ENCODE measurements at places on chromosomes 5 and 9.

- DNase-seq, result no peak
These were observed 13.6 kb downstream of the MTMR12 start for GRCh38 chr5:32299059-32299677.

- no peak for DNase-seq
These were observed 355 bp downstream of the TLE4 start for GRCh38 chr9:79572032-79572607.

- DNase-seq, result no peak
These were observed 71.1 kb downstream of the ZNF474 start for GRCh38 chr5:122200450-122200849.

DNA sequence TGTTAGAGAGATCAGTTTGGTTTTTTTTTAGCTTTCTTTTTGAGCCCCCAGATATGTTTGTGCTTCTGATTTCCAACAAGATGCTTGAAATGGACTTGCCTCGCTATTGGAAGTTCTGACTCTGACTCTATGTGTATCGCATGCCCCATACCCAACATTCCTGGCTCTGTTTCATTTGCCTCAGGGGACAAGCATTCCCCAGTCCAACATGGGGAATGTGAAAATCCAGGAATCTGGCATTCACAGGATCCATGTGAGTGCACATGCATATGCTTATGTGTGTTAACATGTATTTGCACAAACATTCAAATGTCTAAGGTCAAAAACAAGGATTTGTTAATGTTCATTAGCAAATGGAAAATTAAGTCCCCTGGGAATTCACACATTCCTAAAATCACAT, 233.9 kb downstream of the TLR4 start:
- DNase-seq, result no peak

- DNase-seq, result no peak
These were observed 94.4 kb downstream of the ARHGAP26 start for GRCh38 chr5:142864290-142865260.

DNA sequence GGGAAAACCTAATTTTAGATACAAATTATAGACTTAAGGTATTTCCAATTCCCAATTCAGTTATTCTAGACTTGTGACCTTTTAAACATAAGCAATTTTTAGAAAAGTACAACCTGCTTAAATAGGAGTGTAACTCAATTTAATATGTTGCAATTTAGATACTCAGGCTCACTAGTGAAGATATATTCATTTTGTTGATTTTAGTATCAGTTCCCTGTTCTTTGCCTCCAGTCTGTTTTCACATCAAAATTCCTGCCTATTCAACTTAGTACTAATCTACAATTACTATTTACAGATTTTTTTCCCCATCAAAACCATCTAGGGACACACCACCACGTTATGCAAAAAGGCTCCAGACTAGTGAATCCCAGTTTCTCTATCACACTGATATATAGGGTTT, 30.4 kb downstream of the PWWP2A start:
- DNase-seq, result no peak

DNA sequence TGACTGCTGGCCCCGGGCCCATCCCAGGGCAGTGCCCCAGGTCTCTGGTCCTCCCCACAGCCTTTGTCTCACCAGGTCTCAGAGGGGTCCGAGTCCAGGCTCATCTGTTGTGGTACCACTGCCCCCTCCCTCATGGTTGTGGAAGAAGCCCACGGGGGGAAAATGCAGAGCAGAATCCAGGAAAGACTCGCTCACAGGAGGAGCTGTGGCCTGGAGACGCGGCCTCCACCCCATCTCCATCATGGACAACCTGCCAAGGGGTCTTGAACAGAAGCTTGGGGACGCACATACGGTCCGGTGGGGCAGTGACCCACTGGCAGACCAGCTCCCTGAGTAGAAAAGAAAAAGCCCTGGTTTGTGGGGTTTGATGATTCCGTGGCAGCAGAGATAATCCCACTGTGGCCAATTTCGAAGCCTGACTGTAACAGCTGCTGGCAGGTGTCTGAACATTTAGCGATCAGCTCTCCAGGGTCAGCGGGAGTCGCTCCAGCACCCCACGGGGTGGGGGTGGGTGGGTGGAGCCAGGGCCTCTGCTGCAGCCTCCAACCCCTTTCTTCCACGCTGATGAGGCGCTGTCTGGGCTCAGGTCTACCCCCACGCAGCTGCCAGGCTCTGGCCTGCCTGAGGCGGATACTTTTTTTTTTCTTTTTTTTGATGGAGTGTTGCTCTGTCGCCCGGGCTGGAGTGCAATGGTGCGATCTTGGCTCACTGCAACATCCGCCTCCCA, 1.9 kb upstream of the GRIN1 start:
- DNase-seq, result no peak

DNA sequence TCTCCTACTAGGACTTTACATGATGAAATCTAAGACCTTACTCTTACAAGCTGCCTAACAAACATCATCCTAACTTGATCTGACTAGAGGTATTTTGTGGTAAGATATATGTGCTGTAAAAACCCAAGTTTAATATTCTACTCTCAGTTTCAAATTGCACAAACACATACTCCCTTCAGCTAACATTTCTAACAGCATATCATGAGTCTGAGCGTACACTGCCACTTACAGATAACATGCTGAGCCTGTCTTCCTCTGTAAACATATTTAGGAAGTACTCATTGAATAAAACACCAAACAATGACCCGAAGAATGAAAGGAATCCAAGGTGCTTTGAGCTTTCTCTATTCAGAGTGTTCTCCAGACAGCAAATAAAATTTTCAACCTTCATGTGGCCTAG, 7.9 kb upstream of the ESM1 start:
- DNase-seq, result no peak

DNA sequence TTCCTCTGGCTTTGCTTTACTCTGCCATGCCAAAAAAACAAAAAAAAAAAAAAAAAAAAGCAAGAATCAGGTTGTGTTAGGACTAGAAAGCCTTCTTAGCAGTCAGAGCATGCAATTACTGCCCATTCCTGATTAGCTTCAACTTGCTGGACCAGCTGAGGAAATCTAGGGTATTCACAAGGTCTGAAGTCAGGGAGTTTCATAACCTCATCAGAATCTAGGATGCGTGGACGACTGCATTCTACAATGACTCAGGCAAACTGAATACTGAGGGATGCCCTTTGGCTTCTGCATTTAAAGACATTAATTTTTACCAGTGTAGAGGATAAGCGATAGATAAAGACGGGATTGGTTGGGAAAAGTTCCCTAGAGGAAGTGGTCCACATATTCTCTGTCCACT, 39.2 kb upstream of the SHOC1 start:
- no peak for DNase-seq

- DNase-seq, result no peak
These were observed 67.2 kb upstream of the CD180 start for GRCh38 chr5:67263656-67264408.
